ENCODE measurements at places on chromosomes 7 and 10.
A peak's percentile ranks its signal among the peaks of the same experiment; 100 is the strongest.

- DNase-seq = no peak
Measured at GRCh38 chr10:76523246-76523645, 1091.8 kb downstream of the LRMDA start.

- DNase-seq = no peak
Measured at GRCh38 chr7:154794147-154794780, 208.7 kb downstream of the PAXIP1 start.

DNA sequence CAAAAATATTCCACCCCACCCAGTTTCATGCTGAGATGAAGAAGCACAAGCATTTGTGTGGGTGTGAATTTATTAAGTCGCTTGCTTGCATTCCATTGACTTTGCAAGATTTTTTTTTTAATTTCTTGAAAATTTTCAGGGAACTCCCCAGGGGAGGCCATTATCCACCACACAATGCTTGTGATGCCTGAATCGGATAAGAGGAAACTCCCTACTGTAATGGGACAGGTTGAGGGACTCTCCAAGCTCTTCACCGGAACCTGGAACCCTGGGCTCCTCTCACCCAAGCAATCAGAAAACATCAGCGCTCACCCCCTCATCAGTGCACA is 153.6 kb upstream of the ZMIZ1 start:
- DNase-seq = no peak

DNA sequence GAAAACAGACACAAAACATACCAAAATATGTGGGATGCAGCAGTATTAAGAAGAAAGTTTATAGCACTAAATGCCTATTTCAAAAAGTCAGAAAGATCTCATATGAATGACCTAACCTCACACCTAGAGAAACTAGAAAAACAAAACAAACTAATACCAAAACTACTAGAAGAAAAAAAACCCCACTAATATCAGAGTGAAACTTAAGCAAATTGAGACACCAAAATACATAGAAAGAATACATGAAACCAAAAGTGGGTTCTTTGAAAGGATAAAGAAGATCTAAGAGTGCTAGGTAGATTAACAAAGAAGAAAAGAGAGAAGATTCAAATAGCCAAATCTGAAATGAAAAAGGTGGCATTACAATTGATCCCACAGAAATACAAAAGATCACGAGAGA is 494.1 kb downstream of the SH2D4B start:
- no peak for DNase-seq

DNA sequence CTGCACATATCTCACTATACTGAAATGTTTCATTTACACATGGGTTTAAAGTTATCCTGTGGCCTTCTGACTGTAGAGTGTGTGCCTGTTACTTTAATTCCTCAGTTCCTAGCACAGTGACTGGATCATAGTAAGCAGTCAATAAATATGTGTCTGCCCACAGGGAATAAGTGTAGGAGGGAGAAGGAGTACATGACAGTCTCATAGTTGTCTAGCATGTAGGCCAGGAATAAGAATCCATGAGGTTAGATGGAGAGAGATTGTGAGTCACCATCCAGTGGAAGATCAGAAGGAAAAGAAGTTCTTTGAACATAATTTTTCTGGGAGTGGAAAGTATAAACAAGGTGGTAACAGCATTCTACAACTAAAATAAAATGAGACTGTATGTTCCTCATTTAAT is 36.6 kb upstream of the SEMA3A start:
- DNase-seq = no peak

DNA sequence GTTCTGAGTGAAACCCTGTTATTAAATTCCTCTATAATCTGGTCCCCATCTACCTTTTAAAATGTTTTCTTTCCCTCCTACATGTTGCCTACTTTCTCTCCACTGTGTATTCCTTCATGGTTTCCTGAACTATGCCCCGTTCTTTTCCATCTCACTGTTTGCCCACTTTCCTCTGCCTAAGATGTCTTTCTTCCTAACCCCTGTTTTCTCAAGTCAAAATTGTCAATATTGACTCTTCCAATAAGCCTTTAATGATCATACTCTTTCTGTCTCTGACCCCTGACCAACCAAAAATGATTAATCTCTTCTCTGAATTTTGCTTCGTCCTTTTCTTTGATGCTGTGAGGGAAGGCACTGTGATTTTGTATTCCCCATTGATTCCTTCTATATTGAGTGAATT is 30.6 kb upstream of the OIT3 start:
- DNase-seq = no peak

- no peak for DNase-seq
Measured at GRCh38 chr7:155880721-155881120, 68.5 kb upstream of the SHH start.

DNA sequence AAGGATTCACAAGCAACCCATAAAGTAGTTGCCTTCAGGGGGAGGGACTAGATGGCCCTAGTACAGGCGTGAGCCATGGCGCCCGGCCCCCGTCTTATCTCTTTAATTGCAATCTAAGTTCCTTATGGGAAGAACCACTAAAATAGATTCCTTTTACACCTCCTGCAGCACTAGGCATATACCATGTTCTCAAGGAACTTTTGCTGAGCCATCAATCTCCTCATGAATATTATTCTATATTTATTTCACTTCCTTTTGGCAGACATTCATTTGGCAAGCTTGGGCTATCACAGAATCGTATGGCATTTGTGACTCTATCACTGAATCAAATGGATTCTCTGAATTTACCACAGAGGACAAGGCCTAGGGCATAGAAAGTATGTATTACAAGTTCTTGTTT is 14.8 kb upstream of the DNAJC12 start:
- no peak for DNase-seq

DNA sequence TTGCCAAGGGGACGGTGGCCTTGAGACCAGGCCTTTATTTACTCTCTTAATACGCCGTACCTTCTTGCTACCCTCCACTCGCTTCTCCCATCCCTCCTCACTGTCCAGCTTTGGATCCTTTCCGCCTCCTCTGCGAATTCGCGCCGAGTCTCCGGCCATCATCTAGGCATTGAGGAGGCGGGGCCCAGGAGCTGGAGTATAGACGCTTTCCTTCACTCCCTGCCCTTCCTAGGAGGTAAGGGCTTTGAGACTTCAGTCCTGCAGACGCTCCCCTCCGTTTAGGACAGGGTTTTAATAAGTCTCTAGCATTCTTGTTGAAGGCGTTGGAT is 538 bp downstream of the TFAM start:
- DNase-seq = peak; percentile 51

DNA sequence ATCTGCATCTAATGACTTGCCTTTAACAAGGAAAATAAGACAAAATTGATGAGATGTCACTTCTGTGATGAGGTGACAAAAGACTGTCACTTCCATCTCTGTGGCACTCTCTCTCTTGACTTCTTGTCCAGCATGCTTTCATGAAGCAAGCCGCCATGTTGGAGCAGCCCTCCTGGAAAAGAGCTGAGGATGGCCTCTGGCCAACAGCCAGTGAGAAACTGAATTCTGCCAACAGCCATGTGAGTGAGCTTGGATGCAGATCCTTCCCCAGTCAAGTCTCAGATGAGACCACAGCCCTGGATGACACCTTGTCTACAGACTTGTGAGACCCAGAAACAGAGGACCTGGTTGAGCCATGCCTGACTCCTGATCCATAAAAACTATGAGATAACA is 412.6 kb upstream of the SHH start:
- DNase-seq = no peak

DNA sequence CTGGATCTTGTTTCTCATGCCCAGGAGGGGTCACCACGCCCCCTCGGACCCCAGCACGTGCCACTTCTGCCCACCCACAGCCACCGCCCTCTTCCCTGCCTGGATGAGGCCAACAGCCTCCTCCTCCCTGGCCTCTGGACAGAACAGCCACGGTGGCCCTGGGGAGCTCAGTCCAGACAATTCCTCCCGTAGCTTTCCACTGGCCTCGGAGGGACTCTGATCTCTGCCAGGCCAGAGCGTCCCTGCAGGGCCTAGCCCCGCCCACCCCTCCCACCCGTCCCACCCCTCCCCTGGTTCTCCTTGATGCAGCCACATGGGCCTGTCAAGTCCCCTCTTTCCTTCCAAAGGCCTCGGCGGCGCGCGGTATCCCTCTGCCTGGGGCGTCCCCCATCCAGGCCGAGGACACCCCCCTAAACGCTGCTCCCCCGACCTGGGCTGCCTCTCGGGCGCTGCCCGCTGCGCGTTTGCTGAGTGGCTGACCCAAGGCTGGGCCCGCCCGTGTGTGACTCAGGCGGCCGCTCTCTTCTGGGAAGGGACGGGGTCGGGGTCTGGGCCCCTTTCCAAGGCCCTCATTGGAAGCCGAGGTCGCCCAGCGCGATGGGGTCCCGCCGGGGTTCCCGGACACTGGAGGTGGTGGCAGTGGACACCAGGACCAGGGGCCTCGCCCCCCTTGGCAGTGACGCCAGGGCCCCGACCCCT is 557 bp downstream of the TMEM120A start:
- peak; percentile 86 for DNase-seq

DNA sequence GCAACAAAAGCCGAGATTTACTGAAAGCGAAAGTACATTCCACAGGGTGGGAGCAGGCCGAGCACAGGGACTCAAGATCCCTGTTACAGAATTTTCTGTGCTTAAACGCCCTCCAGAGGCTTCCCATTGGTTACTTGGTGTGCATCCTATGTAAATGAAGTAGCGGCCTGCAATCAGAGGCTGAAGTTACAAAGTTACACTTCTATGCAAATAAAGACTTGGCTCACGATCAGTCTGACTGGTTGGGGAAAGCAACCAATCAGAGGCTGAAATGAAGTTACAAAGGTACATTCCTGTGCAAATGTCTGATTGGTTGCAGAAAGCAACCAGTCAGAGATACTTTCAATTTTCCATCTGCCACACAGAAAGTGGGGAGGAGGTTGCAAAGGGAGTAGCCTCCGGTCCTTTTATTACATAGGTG is 4.1 kb downstream of the ACBD7 start:
- peak; percentile 53 for DNase-seq

- no peak for DNase-seq
Measured at GRCh38 chr10:33336582-33337325, 2.3 kb upstream of the NRP1 start.

DNA sequence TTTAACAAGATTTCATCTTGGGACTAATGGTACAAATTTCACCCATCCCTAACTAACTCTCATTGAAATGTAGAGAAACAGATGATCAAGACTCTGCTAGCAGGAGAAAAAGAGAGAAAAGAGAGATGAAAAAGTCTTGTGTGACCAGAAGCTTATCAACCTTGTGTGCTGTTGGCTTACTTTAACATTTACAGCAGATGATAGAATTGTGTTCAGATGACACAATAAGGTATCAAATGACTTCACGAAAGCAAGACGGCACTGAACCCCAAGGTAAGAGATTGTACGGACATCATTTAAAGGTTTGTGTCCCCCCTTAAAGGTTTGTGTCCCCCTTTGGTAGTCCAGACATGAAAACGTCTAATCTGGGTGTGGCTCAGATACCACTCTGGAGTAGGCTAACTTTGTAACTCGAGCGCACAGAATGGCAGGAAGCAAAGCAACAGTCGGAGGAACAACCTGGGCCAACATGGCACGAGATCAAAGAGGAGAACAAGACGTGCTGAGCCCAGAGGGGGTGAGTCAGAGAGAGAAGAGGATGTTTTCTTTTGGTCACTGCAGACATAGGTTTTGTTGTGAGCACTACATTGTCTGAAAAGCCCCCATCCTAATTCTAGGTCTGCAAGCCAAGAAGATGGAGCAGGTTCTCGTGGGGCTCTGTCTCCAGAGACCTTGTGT is 10.4 kb upstream of the LMBR1 start:
- DNase-seq = peak; percentile 46

- DNase-seq = no peak
Measured at GRCh38 chr10:3803927-3804741, 19.1 kb upstream of the KLF6 start.

GRCh38 chr10:48799341-48800006 is 114.8 kb downstream of the WDFY4 start:
- no peak for DNase-seq

DNA sequence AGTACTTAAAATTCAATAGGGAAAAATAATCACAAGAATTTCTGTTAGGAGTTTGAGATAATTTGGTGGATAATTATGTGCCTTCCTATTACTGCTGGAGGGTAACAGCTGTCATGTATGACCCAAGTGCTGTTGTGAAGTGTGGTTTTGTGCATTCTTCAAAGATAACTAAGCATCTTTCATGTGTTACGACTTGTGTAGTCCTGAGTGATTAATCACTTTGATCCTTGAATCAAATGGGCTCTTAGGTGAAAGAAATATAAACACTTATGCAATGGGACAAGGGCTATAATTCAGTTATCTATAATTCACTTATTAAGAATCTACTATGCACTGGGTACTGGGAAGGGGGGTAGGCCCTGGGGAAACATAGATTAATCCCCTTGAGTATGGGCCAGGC is 89.0 kb downstream of the CH25H start:
- DNase-seq = no peak

- no peak for DNase-seq
Measured at GRCh38 chr10:29772403-29772802, 137.6 kb upstream of the SVIL start.

DNA sequence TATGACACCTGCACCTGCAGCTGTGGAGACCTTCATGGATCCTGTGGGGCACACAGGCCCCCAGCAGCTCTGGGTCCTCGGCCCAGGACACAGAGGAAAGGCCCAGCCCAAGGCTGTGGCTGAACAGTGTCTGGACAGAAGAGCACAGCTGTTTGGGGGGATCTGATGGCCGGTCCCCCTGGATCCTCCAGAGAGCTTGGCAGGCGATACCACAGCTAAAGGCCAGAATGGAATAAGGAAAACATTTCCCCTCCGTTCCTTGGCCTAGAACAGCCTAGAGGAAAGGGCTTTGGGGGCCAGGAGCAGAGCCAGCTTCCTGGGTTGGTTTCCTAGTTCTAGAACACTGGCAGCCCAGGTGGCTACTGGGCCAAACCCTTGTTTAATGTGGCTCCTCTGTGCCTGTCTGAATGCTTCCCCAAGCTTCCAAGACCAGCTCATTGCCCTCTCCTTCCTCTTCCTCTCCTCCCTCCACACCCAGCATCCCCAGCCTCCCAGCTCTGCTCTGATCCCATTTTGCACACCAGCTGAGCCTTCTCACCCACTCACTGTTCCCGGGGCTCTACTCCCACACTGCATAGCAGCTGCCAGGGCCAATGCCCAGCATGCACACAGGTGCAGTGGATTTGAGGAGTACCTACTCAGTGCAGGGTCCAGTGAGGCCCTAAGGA is 46.9 kb downstream of the GPAM start:
- DNase-seq = no peak

DNA sequence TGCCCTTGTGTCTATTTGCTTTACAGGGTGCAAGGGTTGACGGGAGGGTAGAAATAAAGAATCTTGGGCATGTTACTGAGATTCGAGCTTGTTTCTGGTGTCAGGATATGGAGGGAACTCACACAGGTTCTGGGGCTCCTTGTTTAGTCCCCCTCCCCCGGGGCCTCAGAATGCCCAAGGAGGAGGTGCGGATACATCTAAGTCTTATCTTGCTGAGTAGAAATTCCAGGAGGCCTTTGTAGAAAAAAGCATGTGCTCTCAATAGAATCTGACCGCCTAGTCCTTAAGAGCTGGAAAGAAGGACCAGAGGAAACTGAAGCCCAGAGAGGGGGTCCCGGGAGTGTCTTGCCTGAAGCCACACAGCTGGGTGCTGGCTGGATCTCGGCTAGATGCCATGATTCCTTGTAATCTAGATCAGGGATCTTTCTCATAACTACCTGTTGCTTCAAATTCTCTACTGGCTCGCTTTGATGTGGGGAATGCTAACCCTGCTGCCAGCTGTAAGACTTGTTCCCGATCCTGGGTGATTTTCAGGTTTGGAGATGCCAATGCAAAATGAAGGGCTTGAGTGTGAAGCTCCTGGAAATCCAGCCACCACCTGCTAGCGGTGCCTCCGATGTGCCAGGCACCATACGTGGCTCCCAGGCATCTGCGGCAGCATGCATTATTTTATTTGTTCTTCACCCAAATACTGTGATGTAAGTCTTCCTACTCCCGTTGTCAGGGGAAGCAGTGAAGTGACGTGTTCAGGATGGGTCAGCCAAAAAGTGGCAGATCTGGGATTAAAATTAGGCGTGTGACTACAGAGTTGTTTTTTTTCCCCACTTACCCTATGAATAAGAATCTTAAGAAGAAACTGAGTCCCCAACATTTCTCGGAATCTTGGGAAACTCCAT is 226.0 kb downstream of the TCF7L2 start:
- DNase-seq = no peak

All from H54 (cell line).